Activated gamma-delta T cell (primary cell): ENCODE measurements at places on chromosomes 2 and 18.
A peak's percentile ranks its signal among the peaks of the same experiment; 100 is the strongest.

- no peak for DNase-seq
Measured at GRCh38 chr2:228599781-228600180, 418.3 kb upstream of the SPHKAP start.

GRCh38 chr2:20291106-20291564, 59.5 kb downstream of the PUM2 start:
- no peak for DNase-seq

DNA sequence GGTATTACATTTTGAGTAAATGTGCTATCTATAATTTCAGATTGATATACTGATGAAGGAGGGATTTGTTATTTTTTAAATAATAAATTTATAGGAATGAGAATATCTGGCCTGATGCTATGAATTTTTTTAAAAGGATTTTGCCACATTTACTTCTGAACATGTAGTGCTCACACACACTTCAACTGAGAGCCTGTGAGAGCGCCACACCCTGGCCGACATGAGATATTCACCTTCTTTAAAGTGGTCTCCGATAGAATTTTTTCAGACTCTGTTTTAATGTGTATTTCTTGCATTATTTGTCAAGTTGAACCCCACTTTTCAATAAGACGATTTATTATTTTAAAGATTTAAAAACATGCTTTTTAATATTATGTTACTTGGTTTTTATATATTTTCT, 813.3 kb downstream of the DCC start:
- no peak for DNase-seq

GRCh38 chr18:45340884-45341283, 274.4 kb upstream of the SLC14A2 start:
- DNase-seq: no peak

DNA sequence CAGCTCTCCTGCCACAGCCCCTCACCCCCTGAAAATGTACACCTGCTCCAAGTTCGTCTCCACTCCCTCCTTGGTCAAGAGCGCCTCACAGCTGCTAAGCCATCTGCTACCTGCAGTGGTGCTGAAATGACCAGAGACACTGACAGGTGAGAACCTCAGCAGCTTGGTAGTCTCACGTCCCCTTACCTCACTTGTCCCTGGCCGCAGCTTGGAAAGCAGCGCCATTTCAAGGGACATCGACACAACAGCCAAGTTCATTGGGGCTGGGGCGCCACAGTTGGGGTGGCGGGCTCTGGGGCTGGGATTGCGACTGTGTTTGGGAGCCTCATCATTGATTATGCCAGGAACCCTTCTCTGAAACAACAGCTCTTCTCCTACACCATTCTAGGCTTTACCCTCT, 47.5 kb downstream of the ANKRD44 start:
- peak; percentile 8 for DNase-seq

DNA sequence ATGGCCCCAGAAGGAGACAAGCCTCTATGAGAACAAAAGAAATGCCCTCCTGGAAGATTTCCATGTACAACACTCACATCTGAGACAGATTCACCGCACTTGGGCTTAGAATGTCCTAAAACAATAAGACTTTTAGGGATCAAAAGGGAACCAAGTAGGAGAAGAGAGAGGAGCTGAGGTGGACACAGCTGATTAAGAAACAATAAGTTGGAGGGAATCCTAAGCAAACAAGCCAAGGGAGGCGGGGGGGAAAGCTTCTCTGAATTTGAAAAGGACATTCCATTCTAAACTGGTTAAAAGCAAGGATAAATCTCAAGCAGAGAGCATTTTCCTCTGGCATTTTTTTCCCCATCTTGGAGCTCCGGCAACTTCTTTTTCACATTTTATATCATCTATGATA, 9.9 kb downstream of the ACVR1 start:
- no peak for DNase-seq

DNA sequence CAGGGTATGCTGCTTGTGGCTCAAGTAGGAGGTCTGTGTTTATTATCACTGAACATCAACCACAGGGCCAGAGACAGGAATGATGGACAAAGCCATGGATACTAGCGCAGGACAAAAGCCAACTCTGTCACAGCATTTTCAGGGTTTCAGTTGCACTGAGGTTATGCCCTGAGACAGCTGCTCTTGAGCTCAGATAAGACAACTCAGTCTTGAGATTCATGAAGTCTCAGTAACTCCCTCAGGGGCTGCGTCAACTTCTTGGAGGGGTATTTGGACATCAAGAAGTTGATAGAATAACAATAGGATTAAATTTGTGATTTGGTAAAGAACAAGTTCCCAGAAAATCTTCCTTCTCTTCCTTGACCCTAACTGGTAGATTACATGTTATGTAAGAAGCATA, 287.0 kb upstream of the SLC14A2 start:
- no peak for DNase-seq

DNA sequence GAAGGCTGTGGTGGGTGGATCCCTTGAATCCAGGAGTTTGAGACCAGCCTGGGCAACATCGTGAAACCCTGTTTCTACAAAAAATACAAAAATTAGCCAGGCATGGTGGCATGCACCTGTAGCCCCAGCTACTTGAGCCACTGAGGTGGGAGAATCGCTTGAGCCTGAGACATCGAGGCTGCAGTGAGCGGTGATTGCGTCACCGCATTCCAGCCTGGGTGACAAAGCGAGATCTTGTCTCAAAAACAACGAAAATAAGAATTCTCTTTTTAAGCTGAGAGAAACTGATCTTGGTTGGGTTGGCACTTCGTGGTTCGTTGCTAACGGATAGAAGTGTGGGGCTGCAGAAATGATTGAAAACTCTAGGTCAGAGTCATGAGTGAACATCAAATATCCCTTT, 109.3 kb upstream of the CNGA3 start:
- no peak for DNase-seq

DNA sequence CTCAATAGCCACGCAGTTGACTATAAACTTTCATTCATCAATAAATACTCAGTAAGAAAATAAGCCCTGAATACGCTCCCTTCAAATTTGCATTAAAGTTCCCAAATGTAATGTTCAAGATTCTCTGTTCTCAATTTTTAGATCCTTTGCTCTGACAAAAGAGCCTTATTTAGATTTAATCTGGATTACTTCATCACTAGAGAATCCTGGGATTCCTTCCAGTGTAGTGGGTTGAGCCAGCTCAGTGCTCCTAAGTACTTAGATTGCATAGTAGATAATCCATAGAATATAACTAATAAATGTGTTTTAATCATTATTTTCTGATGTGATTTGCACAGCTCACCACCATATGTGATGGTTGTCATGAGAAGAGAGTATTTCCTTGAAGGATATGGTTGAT, 1286.2 kb downstream of the SUCLG1 start:
- no peak for DNase-seq

DNA sequence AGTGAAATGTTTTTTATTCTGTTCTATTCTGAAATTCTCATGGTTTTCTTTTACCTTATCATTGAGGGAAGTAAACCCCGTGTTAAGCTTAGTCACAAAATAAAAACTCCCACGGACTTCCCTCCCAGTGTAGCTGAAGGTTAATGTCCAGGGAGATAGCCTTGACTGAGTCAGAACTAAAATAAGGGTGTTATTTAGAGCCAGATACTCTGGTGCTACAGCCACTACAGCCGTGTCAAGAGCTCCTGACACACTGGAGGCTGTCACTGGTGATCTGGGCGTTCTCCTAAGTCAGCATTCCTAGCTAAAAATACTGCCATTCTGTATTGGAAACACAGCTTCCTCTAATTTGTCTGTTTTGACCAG, 82.0 kb upstream of the RANBP2 start:
- DNase-seq: no peak

DNA sequence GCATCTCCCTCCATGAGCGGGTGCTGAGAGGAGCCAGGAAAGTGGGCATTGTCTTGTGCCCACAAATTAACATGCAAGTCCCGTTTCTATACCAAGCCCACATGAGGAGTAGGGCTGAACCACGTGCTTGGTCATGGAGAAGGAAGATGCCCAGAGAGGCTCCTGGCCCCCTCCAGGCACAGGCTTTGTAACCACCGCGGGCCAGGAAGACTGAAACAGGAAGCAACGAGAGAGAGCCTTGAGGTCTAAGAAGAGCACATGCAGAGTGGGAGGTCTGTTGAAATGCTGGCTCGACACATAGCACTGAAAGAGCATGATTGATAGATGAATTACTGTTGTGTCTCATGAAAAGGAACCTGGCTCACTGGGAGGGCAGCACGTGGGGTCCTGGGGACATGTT, 36.3 kb downstream of the VWA3B start:
- no peak for DNase-seq

DNA sequence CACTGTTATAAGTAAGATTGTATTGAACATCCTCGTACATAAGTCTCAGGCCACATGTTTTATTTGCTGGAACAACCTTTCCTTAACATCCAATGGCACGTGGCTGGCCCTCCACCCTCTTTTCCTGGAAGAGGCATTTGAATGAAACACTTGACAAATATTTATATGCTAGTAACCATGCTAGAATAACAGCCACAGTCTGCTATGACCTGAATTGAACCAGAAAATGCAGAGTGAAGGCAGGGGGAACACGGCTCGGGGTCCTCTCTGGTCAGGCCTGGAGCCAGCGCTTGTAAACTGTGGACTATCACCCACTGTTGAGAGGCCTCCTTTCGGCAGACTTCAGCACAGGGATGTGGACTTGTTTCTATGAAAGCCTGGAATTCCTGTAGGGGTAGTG, 198.2 kb upstream of the COPS8 start:
- DNase-seq: no peak

- no peak for DNase-seq
Measured at GRCh38 chr2:173124441-173124840, 48.8 kb downstream of the MAP3K20 start.

DNA sequence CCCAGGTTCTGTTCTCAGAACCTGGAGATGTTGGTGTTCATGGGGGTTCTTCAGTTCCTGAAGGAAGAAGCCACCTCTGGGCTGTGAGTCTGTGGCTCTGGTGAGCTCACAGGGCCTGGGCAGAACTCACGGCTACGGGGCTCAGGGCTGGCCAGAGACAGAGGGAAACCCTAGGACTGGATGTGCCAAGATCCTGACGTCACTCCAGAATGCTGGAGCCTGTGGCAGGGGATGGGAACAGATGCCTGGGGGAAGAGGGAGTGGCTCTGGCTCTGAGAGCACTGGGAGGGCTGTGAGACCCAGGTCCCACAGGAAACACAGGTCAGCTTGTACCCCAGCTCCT, at the start of gene OTOF:
OTOF (minus strand) TSS at position 214 of the 343 bp plus-strand sequence.
- no peak for DNase-seq

DNA sequence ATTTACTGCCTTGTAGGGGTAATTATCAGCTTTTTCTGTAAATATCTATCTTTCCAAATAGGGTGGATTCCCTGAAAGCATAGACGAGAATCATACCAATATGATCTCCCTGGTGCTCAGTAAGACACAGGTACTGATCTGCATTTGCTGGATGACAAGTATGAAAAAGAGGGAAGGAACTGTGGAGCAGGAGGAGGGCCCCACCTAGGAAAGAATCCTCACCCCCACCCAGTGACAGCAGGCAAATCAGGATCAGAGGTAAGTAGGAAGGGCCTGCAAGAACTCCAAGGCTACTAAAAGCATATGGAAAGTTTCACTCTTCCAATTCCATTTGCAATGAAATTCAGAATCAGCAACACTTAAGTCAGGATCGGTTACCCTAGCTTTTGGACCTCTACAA, 42.3 kb downstream of the METTL8 start:
- no peak for DNase-seq

- DNase-seq: no peak
Measured at GRCh38 chr2:65716698-65717097, 284.3 kb upstream of the SPRED2 start.

- DNase-seq: no peak
Measured at GRCh38 chr2:180033993-180034894, 27.1 kb upstream of the CWC22 start.
